Breast epithelium (tissue), 4 donors: ENCODE measurements at places on chromosomes 7 and 10.

GRCh38 chr10:27771231-27771630, 25.6 kb upstream of the MKX start:
- no peak for DNase-seq

DNA sequence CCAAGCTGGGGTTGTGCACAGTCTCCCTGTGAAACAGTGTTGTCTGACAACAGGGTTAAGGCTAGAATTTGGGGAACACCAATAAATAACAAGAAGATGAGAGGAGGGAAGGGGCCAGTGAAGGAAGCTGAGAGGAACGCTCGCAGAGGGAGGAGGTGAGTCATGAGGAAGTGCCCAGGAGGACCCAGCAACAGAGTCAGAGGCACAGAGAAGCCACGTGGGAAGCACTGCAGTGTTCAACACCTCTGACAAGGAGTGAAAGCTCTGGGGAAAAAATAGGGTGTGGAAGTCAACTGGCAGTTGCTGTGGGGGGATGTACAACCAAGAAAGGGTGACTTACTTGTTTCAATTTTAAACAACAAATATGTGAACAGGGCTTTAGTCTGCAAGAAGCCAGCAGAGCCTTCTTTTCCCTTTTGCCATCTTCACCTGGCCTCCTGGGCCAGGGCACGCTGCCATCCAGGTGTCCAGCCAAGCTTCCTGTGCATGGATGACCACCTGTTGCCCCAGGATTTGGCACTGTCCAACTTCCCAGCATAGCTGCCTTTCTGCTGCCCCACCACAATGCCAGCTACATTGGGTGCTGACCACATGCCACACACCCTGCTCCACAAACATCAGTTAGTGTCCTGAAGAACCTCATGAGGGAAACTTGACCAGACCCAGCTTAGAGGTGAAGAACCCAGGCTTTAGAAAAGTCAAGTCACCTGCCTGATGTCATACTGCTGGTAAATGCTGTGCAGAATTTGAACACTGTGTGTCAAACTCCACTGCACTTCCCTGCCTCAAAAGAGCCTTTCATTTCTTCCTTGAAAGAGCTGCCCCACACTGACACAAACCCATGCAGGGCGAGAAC, 69.6 kb downstream of the ATXN7L1 start:
- no peak for DNase-seq

- DNase-seq = no peak
These were observed 107.0 kb upstream of the ZNF716 start for GRCh38 chr7:57342954-57343353.

DNA sequence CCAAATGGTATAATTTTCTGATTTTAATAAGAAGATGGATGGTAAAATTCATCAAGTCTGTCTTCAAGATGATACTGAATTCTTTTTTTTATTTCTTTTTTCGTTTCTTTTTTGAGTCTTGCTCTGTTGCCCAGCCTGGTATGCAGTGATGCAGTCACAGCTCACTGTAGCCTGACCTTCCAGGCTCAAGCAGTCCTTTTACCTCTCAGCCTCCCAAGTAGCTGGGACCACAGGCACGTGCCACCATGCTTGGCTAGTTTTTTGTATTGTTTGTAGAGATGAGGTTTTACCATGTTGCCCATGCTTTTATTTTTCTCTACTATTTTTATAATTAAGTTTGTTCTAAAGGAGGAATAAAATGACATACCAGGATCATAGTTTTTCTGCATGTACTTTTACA, 52.1 kb upstream of the HELLS start:
- no peak for DNase-seq

GRCh38 chr10:44293842-44294241, 91.1 kb downstream of the CXCL12 start:
- DNase-seq = peak; percentile 66

GRCh38 chr10:14560274-14560673, 214.4 kb downstream of the FAM107B start:
- no peak for DNase-seq

GRCh38 chr7:91079487-91079886, 184.7 kb upstream of the FZD1 start:
- DNase-seq = no peak

DNA sequence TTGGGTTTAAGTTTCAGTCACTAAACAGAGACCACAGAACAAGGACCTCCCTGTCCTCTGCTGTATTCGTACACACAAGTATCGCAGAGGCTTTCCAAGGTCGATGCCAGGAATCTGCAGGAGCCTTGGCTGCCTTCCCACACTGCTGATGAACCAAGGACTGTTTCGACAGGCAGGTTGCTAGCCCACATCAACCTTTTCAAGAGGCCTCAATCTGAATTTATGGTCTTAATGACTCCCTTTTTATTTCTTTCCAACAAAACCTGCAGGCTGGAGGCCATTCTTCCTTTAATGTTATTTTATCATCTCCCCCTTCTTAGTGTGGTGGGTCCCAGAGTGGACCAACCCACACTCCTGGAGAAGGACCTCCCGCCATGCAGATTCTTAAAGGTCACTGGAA, 45.6 kb downstream of the JCAD start:
- DNase-seq = no peak

DNA sequence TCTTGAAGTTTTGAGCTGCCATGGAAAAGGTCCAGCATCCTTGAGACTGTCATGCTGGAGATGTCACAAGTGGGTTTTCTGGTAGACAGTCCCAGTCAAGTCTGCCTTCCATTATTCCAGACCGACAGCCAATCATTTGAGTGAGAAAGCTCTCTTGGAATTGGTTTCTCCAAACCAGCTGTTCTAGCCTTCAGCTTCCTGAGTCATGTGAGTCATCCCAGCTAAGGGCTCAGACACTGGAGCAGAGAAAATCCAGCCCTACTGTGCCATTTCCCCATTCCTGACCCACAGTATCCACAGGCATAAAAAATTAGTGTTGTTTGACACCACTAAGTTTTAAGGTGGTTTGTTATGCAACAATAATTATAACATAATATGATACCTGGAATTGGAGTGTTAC, 219.0 kb downstream of the ADRA2A start:
- DNase-seq = no peak

DNA sequence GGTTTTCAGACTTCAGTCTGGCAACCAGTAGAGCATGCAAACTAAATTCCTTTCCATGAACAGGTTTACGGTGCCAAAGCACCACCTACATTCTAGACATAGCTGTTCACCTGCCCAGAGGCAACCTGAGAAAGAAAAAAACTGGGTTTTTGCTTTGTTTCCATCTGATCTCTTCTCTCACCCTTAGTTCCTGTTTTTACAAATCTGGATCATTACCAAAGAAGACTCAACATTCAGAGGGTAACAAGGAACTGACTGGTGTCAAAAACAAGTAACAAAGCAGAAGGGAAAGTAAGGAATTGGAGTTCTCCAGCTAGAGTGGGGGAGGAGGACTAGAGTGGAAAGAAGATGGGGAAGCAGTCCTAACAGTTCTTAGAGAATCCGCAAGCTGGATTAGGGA, 36.4 kb downstream of the CPVL start:
- DNase-seq = peak; percentile 39

- no peak for DNase-seq
These were observed 56.1 kb downstream of the FEZF1 start for GRCh38 chr7:122248472-122248871.

DNA sequence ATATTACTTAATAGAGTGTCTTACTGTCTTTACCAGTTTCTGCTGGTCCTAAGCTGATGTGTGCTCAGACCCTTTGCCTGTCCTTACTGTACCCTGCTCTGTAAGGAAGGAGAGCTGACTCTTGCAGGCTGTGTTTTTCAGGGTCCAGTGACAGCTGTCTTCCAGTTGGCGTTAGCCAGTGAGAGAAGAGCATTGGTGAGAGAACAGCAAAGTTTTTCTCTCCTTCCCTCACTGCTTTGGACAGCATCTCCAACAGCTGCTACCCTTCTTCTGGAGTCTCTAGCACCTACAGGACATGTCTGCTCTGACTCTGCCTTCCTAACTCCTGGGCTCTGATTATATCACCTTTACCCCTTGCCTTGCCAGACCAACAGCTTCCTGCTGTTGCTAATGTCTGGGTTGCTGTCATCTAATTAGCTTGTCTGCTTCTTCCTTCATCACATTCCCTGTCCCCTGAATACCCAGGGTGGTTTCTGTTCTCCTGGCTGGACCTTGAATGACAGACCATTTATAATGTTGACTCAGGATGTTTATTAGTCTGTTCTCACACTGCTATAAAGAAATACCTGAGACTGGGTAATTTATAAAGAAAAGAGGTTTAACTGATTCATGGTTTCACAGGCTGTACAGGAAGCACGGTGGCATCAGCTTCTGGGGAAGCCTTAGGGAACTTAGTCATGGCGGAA, 23.5 kb upstream of the PANK1 start:
- DNase-seq = no peak

- no peak for DNase-seq
These were observed 1088.7 kb upstream of the AUTS2 start for GRCh38 chr7:68509603-68510002.

DNA sequence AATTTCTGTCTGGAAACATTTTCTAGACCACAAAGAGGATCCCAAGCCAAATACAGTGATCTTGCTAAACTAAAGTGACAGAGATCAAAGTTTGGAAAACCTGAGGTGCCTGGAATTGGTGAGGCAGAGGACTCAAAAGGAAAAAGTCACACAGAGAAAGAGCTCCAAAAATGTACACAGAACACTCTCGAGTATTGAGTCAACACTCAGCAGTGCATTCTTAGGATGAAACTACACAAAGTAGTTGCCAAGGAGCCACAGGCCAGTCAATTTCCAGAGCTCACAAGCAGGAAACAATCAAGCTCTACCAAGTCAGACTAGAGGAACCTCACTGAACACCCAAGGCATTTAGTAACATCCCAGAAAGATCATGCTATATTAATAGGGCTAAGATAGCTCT, 61.3 kb downstream of the MICU1 start:
- DNase-seq = no peak

DNA sequence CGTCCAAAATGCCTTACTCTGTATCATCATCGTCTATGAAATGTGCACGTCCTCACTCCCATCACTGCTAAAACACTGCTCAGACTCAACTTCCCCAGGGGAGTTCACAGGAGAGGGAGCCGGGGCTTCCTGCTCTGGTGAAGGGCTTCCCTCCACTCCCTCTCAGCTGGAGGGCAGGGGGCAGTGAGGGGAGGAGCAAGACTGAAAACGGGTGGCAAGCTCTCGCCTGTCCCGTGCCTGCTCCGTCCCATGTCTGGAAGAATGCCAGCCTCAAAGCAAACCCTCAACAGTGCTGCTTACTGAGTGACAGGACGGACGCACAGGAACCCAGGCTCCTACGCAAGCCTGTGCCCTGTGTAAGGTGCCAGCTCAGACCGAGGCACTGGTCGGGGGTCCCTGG, 25.1 kb downstream of the PRKAG2 start:
- DNase-seq = no peak

DNA sequence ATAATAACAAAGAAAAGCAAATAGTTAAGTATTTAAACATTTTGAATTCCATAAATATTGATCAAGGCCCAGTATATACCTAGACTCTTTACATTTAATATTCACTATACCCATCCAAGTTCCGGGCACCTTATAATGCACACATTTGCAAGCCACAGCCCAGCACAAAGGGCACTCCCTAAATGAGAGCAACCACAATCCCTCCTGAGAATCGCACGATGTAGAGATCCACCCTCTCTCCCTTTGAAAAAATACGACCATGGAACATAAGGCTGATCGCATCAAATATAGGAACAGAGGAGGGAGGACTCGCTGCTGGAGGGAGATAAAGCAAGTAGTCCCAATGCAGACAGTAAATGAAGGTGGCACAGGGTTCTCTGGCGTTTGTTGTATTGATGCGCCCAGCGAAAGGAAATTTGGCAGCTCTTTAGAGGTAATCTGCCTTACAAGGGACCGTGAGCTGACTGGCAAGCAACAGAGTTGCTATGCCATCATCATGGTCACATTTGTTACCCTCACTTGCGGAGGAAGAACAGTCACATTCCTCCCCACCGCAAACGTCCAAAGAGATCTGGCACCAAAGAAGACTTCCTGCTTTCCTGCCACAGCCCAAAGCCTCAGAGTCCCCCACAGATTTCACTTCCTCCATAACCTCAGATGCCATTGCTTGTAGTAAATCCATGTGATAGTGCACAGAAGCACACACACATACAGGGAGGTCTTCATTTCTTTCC, 16.1 kb upstream of the TAS2R40 start:
- DNase-seq = no peak

- DNase-seq = no peak
These were observed 26.1 kb upstream of the ZNF365 start for GRCh38 chr10:62348029-62348428.

- no peak for DNase-seq
These were observed 334.4 kb upstream of the CACNA2D1 start for GRCh38 chr7:82778021-82778420.

DNA sequence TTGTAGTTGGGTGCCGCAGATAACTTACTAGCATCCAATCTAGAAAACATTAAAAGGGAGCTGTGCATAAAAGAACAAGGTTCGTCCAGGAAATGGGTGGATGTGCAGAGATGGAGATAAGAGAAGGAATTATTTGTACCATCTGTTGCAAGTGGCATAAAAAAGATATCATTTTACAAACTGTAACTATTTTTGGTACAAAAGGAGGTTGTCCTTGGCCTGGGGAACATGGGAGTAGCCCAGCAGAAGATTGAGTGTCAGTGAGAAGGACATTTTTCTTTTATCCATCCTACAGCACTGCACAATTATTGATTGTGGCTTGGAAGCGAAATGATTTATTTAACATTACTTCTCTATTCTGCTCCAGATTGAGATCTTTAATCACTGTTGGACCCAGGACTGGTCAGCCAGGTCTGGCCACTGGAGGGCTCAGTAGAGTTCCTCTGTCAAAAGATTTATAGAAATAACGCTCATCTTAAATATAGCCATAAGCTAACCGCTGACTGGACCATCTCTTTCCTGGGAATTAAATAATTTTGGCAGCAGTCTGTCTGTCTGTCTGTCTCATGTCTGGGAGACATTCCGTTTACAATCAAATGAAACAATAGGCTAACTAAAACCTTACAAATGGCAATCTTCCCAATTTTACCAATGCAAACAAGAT, 254.1 kb downstream of the KIAA1217 start:
- no peak for DNase-seq

DNA sequence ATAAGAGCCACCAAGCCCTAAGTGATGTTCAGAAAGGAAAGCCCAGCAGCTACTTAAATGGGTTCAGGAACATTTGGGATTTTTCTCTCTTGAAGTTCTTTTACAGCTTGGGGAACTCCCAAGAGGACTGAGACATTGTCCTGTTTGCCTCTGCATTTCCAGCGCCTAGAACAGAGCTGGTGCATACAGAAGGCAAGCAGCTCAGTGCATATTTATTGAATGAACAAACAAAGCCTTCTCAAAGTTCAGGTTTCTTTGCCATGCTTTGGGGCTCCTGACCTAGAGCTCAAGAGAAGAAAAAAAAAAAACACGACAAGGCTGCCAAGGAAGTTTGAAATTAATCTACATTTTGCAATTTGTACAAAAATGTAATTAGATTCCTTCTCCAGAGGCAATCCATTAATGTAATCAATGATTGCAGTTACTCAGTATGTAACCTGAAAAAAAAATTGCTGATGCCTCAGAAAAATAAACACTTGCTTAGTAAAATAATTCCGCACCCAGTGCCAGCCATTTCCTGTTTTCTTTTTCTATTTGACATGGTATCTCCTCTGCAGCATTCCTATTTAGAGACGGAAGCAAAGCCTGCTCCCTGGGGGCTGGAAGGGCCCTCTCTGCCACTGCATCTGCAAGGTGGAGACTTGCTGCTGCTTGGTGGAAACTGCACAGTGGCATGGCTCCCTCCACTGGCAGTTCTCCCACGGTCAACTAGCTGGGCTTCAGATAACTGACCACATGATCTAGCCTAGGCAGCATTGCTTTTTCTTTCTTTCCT, 157.3 kb downstream of the TMEM178B start:
- DNase-seq = no peak
